Tibial nerve (tissue), 4 donors: ENCODE measurements at places on chromosomes 2 and 18.

GRCh38 chr2:15842758-15843666 is 97.3 kb upstream of the MYCN start:
- DNase-seq: no peak

DNA sequence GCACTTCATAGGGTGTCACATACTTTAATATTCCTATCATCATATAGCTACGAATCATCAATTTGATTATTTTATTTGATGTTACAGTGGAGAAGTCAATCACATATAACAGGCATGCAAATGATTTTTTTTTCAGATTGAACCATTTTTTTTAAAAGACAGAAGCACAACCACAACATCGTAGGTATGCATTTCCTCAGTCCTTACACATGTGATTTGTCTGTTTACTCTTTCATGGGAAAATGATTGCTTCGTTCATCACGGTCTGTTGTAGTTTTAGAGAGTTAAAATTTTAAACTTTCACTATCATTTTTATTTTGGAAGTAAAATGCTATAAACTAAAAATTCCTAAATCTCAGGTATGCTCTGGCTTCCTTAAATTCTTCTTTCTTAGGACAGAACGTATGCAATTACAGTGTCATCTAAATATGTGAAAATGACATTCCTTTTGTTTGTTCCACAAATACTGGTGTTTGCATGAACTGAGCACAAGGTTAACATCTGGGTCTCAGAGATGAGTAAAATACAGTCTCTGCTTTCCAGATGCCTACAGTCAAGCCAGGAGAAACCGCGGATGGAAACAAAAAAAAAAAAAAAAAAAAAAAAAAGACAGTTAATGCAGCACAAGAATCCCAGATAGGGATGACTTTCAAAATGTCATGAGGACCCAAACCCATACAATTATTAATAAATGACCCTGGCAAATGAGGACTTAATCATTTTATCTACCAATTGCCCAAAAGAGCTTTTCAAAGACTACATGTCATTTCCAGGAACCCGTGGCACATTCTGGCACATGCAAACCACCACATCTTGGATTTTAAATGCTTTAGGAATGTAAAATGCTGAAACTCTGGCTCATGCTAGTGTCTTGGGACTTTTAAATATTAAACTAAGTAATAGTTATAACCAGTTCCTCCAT is 201.2 kb downstream of the LRP1B start:
- DNase-seq: no peak

DNA sequence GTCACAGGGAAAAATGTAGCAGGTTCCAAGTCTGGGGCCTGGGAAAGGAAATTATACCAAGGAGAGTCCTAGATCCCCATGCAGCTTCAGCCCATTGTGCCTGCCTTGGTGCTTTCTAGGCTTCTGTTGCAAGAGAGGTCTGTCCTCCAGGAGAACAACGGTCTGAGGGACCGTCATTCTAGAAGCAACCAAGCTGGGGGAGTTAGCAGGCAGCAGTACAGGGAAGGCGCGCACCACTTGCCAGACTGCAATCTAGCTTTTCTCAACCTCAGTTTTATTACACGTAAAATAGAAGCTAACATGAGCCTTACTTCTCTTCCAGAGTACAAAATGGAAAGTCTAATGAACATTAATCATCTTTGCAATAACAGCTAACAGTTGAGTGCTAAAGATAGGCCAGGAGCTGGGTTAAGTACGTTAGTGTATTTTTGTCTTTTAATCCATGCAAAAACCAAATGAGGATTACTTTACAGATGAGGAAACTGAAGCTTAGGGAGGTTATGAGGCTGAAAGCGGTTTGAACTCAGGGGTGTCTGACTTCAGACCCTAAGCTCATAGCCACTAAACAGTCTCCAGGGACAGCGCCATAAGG is 1.9 kb downstream of the TCF23 start:
- no peak for DNase-seq

DNA sequence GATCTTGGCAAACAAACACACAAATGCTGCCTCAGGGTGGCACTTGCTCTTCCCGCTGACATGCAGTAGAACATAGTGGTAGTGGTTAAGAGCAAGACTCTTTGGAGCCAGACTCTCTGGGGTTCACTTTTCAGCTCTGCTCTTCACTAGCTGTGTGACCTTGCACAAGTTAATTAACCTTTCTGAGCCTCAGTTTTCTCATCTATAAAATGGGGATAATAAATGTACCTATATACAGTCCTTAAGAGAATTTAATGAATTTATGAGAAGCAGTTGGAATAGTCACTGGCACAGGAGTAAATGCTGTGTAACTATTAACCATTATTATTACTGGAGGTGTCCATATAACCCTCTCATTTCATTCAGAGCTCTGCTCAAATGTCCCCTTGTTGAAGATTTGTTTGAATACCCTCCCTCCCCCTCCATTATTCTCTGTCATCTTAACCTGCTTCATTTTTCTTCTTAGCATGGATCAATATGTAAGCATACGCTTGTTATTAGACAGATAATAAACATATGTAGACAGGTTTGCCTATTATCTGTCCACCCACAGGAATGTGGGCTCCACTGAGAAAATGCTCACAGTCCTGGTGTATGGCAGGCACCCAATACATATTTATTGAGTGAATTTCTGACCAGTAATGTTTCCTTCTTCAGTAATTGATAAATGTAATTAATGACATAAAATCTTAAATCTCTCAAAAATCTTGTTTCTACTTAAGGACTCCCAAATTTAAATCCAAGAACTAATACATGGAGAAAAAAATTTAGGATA is 64.5 kb downstream of the TSPYL6 start:
- DNase-seq: no peak

DNA sequence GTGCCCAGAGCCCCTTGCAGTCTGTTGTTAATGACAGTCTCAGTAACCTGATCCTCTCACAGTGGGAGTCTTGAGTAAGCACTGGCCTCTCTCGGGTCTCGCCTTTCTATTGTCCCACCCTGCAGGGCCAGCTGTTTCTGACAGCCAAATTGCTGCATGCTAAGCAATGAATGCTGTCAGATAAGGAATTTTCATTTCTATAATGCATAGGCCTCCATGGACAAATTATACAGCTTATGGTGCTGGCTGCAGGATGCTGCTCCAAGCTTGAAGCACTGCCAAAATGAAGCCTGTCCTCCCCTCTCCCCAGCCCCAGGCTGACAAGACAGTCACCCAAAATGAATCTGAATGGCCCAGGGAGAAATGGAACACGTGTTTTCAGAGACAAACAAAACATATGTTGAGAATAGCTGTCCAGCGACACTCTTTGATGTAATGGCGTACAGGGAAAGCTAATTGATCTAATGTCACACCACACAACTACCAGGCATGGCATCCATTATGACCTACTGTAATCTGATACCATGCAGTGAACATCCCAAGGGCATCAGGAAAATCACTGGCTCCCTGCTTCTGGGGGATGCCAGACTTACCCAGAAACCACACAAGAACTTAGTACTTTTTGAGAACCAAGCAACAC is 36.8 kb downstream of the ACVR1 start:
- DNase-seq: no peak

DNA sequence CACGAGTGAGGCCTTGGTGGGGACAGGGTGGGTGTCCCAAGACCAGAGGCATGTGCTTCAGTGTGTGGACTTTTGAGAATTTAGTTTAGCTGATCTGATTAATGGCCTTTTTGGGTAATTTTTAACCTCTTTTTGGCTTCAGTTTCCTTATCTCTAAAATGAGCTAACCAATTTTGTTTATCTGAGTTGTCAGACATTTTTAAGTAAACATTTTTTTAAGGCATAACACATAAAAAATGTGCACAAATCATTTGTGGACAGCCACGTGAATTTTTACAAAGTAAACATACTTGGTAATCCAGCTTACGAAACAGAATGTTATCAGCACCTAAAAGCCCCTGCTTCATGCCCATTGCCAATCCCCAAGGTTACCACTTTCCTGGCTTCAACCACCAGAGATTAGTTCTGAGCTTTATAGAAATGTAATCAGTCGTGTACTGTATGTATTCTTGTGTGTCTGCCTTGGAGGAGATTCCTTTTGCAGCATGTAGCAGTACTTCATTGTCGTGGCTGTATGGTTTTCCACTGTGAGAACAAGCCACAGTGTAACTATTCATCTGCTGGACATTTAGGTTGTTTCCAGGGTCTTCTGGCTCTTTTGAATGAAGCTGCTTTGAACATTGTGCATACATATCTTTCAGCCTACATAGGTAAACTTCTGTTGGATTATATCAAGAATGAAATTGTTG is 8.4 kb upstream of the INO80C start:
- no peak for DNase-seq

- no peak for DNase-seq
Measured at GRCh38 chr2:230913406-230914143, 11.5 kb downstream of the GPR55 start.

DNA sequence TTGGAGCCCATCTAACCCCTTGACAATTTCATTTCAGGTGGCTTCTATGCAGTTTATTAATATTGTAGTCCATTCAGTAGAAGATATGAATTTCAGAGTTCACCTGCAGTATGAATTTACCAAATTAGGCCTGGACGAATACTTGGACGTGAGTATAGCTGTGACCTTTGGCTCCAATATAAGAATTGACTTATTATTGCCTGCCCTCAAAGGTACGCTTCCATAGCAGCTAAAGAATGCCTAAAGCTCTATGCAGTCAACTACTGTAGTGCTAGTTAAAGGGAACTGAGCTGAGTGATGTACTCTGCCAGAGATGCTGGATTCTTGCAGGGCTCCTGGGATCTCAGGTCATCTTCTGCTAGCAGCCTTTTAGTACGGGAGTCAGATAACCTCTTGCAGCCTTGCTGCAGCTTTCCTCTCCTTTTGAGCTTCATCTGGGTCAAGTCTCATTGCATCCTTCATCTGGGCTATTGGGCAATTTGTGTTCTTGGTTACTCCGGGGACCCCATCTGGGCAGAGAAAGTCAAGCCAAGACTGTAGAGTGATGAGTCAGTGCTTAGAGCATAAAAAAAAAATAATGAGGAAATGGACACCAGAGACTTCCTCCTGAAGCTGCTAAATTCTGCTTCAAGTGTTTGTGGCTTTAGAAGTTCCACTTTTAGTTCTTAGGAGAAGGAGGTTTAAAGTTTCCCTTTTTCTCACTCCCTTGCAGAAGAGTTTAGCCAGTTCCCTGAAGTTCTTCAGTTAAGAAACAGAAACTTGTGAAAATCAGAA is 105.6 kb downstream of the PRPF40A start:
- DNase-seq: peak; percentile 81

GRCh38 chr2:170201734-170202393 is 23.9 kb downstream of the MYO3B start:
- DNase-seq: no peak

GRCh38 chr2:3198119-3198518 is 179.5 kb downstream of the EIPR1 start:
- no peak for DNase-seq

DNA sequence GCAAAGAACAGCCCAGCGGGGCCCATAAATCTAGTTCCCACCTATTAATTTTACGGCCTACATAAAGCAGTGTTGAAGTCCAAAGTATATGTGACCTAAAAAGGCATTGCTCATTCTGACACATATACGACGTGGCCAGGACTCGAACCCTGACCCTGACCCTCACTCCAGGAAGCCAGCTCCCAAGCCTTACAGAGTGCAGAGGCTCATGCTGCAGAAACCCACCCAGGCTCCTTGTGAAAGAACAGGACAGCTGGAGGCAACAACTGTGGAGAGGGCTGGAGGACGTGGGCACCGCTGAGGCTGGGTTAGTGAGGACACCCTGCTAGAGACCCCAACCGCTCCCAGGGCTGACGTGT is 221.6 kb downstream of the CYP26B1 start:
- DNase-seq: no peak

- DNase-seq: no peak
Measured at GRCh38 chr2:156379714-156380113, 47.2 kb upstream of the NR4A2 start.

GRCh38 chr2:2184549-2185249 is 146.4 kb downstream of the MYT1L start:
- no peak for DNase-seq

DNA sequence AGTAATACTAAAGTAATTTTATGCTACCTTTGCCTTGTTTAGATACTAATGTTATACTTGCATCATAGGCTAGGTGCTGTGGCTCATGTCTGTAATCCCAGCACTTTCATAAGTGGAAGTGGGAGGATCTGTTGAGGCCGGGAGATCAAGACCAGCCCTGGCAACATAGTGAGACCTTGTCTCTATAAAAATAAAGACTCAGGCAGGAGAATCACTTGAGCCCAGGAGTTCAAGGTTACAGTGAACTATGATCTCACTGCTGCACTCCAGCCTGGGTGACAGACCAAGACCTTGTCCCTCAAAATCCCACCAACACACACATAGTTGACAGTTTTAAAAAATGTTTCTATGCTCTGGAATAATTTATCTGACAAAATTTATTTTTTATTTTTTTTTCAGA is 6.9 kb upstream of the DNAJC27 start:
- no peak for DNase-seq

GRCh38 chr2:73426176-73426575 is 40.5 kb downstream of the ALMS1 start:
- DNase-seq: no peak

DNA sequence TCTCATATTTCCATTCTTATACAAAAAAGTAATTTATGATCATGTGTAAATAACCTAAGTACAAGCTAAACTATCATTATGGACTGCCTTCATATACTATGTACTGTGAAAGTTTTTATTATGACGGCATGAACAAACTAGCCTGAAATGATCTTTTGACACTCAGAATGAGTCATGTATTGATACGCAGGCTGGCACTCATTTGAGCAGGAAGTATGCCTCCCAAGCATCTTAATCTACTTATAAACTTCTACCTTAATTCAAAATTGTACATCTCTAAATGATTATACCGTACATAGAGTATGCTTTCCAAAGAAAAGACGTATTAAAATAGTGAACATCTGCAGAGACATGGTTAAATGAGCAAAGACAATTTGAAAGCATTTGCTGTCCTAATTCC is 207.1 kb upstream of the SPOPL start:
- no peak for DNase-seq

DNA sequence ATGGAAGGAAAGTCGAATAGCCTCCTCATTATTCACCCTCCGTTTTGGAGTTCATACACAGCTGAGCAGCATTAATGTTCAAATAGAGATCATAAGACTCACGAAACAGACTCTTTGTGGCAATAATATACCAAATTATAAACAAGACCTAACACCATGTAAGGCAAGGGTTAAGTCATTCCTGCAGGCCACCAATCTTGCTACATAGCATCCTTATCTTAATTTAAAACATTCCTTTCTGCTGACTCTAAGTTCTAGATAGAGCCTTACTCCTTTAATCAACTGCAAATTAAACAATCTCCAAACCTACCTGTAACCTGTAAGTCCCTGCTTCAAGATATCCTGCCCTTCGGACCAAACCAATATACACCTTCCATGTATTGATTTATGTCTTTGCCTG is 178.0 kb downstream of the PDE11A start:
- DNase-seq: no peak

GRCh38 chr2:165474619-165475276 is 5.2 kb downstream of the CSRNP3 start:
- no peak for DNase-seq
